ENCODE measurements at places on chromosomes 11 and 22. TPM values are rescaled to one million over a fixed set of nuclear protein-coding genes. Genes with fewer than 3 reads are reported as not detected.

- H3K36me3 ChIP-seq = no peaks in the 10 kb centered on the region
- DNase-seq = no peak
- no peak overlapping the region for H3K27ac ChIP-seq
- H3K4me3 ChIP-seq = no peak overlapping the region
- H3K27me3 ChIP-seq = no peaks in the 10 kb centered on the region
These were observed 19.3 kb upstream of the PEX26 start for GRCh38 chr22:18058371-18059093.

DNA sequence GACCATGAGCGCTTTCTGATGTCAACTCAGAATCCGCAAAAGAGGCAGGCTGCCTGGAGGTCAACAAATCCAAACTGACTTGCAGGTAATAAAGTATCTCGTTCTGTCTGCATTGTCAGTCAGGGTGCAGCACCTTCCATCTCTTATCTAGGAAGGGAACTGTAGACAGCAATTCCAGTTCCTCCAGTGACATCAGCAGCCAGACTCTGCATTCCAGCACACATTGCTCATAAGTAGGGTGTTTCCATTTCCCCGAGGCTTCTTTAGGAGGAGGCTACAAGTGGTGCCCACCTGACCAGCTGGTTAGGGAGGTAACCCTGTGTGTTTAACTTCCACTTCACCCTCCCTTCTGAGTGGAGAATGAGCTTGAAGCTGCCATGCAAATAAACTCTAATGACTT, 53.3 kb downstream of the NTM start:
- H3K27ac ChIP-seq = no peak overlapping the region
- H3K4me3 ChIP-seq = no peak overlapping the region
- H3K4me1 ChIP-seq = no peaks in the 10 kb centered on the region
- no peak for DNase-seq
- no peaks in the 10 kb centered on the region for H3K36me3 ChIP-seq
- no peaks in the 10 kb centered on the region for H3K27me3 ChIP-seq

- no peak overlapping the region for H3K4me3 ChIP-seq
- DNase-seq = peak; percentile 30
- H3K4me1 ChIP-seq = no peaks in the 10 kb centered on the region
- H3K27me3 ChIP-seq = no peaks in the 10 kb centered on the region
- H3K36me3 ChIP-seq = no peaks in the 10 kb centered on the region
These were observed 665.3 kb downstream of the OPCML start for GRCh38 chr11:132866783-132867545.

GRCh38 chr11:72394416-72394815, 39.9 kb downstream of the CLPB start:
- no peak overlapping the region for H3K27ac ChIP-seq
- H3K36me3 ChIP-seq = no peaks in the 10 kb centered on the region
- H3K4me3 ChIP-seq = no peak overlapping the region
- DNase-seq = no peak

DNA sequence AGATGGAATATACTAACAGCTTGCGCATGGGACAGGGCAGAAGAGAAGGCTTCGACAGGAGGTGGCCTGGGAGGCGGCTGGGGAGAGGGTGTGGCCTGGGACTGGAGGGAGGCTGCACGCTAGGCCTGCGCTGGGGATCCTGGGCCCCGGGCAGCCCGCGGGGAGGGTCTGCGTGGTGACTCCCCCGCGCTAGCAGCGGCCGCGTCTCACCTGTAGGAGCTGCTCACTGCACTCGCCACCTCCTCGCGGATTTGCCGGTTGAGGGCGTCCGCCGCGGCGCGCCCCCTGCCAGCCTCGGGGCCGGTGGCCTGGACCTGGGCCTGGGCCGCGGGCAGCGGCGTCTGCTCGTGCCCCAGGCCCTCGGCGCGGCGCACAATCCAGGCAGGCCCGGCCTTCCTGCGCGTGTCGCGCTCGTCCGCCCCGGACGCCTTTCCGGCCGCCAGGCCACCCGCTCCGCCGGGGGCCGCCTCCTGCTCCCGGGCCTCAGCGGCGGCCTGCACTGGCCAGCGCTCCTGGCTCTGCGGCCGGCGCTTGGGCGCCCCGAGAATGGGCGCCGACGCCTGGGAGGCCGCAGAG, 1.5 kb downstream of the MAP6 start:
- no peak overlapping the region for H3K27ac ChIP-seq
- H3K36me3 ChIP-seq = no peaks in the 10 kb centered on the region
- H3K4me3 ChIP-seq = no peak overlapping the region

DNA sequence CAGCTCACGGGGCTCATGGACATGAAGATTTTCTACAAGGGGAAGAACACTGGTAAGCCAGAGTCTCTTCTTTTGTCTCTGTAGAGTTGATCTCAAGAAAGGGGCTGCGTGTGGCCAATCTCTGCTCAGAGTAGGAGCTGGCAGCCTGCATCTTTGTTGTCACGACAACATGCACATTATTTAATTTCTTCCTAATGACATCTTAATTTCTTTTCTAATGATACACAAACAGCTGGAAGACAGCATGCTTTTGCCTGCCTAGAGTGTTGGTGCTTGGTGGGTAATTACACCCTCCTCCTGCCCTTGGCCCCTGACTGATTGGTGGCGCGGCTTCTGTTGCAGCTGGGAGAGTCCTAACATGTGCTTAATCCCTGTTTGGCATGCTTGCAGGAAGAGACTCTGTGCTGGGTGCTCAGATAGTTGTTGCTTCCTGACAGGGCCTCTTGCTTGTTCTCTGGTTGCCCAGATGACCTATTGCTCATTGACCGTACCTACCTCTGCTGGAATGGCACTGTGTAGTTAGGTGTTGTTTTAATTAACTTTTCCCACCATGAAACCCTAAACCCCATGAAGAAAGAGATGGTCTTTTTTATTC, 106.9 kb upstream of the SORL1-AS1 start:
- H3K4me1 ChIP-seq = no peaks in the 10 kb centered on the region
- H3K4me3 ChIP-seq = no peak overlapping the region
- H3K27me3 ChIP-seq = no peaks in the 10 kb centered on the region

The MEI1 gene
- total RNA-seq = not detected

Measured in MCF 10A (cell line).